ENCODE measurements at places on chromosomes 6 and 20.

GRCh38 chr20:35887393-35888064 lies 66.8 kb downstream of the SCAND1 start:
- DNase-seq = no peak

- no peak for DNase-seq
Measured at GRCh38 chr20:37288091-37288490, 1.4 kb upstream of the MANBAL start.

GRCh38 chr6:109455437-109456110 lies at the start of gene MICAL1:
TSS of gene MICAL1 (minus strand) at chr6:109455772. CDS start at chr6:109454196, 1,576 bp downstream.
- peak; percentile 41 for DNase-seq

DNA sequence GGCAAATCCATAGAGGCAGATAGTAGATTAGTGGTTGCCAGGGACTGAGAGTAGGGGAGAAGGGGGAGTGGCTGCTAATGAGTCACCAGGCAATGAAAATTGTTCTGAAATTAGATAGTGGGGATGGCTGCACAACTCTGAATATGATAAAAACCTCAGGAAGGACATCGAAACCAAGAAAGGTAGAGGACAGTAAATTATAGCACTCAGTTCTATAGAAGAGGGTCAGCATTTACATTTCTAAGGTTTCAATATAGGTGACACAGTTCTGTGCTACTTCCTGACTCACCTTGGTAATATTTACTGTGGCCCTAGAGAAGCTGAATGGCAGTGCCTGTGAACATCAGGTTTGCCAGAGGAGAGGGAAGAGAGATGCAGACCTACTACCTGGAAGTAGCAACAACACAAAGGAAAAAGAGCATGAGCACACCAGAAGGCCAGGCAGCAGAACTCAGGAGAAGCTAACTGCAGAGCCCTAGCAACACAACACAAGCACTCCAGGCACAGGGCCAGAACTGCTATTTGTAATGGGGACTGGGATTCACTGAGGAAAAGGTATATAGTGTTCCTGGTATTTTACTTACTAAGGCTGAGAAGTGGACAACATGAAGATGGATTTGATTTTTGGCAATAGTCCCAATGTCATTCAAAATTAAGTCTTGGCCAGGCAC lies 75.9 kb downstream of the PLCG1 start:
- no peak for DNase-seq

GRCh38 chr20:44384423-44385027 lies 29.0 kb downstream of the HNF4A start:
- DNase-seq = peak; percentile 88

DNA sequence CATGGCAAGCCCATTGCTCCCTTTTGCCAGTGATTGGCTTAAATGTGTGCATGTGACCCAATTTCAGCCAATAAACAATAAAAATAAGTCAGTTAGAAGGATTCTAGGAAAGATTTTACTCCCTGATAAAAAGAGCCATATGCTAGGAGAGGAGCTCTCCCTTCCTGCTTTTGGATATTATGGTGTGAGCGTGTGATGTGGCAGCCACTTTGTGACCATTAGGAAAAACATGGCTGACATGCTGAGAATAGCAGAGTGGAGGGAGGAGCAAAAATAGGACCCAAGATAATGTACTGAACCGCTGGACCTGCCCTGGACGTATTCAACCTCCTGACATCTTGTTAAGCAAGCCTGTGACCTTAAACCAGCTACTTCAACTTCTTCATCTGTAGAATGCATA lies 160.6 kb upstream of the MLN start:
- no peak for DNase-seq

GRCh38 chr6:99592900-99593299 lies 13.7 kb upstream of the PRDM13 start:
- DNase-seq = no peak

DNA sequence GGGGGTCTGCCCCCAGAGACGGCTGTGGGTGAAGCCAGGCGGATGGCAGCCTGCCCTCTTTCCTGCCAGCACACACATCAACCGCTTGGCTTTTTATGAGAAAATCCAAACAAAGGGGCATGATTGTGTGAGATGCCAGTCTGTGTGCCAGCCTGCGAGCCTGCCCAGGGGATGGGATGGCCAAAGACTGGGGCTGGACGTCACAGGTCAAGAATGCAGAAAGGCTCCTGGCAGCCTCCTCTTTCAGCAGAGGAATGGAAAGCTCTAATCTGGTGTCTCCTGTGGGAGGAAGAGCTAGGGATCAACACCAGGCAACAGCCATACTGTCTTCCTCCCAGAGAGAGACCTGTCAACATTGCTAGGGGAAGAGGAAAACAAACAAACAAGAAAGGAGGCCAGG lies 15.8 kb downstream of the TUBB2B start:
- DNase-seq = no peak

- DNase-seq = no peak
Measured at GRCh38 chr6:43933148-43933885, 163.3 kb downstream of the VEGFA start.

- DNase-seq = no peak
Measured at GRCh38 chr6:34084591-34085290, 61.1 kb downstream of the GRM4 start.

DNA sequence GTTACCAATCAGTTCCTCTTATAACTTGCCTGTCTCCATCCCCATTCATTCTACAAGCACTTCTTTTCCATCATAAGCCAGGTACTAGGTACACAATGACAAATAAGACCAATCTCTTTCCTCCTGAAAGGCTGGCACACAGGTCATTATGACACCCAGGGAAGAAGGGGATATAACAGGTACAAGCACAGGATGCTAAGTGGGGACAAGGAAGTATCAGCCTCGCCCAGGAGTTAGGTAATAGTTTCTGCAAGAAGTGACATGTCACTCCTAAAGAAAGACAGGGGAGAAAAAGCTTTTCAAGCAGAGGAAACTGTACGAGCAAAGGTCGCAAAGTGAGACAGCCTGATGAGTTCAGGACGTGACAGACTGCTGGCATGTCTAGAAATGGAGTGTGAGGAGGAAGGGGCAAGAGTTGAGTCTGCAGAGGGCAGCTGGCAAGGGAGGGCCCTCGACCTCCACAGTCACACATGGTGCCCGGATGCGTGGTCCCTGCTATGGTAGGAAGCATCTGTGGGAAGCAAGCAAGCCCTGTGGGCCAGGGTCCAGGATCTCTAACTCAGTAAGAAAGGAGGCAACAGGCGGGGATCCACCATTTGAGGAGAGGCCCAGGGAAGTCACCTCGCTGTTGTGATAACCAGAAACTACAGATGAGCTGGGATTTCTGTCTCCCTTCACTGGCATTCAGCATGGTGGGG lies 40.4 kb downstream of the GPLD1 start:
- no peak for DNase-seq
